Uterus (tissue), 4 donors: ENCODE measurements at places on chromosomes 2 and 18. TPM values are rescaled to one million over a fixed set of nuclear protein-coding genes. Genes with fewer than 3 reads are reported as not detected.

DNA sequence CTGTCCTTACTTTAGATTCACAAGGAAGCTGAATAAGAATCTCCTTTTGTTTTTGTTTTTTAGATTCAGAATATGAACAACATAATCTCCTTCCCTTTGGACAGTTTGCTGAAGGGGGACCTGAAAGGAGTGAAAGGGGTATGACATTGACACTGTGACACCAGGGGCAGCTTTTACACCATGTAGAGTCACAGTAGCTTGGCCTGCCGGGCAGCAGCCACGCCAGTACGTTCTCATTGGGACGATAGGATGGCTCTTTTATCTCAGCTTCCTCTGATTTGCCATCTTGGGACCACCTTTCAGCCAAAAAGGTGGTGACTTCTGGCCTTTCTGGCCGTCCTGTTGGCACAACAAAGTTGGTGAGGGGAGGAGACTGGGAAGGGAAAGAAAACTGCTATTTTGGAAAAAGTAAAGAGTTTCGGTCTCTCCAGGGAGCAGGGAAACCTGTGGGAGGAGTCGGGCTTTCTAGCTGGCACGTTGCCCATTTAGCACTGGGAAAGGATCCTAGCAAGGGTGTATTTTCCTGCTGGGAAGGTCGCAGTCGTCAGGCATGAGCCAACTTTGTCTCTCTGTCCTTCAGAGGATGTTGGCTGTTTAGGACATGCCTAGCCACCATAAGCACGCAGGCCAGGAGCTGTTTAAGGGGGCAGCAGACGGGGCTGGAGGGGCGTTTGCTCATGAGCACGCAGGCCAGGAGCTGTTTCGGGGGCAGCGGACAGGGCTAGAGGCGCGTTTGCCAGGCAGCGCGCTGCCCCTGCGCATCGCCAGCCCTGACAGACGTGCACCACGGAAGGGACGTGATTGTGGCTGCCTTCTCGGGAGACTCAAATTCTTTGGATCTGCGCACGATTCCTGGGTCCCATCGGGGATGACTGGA is 104.6 kb downstream of the ITGB1BP1 start:
- DNase-seq = peak; percentile 69

The FABP1 gene
- total RNA-seq = not detected

DNA sequence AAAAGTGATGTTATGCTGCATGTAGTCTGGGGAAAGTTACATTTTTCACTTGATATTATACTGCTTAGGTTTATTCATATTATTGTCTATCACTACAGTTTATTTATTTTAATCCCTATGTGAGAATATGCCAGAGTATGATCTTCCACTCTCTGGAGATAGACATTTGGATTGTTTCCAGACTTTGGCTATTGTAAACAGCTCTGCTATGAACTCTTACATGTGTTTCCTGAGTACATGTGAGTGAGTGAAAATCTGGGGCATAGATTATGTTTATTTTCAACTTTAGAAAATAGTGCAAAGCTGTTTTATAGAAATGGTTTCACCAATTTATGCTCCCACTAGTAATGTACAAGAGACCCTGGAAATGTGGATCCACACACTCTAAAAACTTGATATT is 49.0 kb upstream of the EPAS1 start:
- DNase-seq = no peak

- DNase-seq = no peak
These were observed 10.8 kb downstream of the SIX3 start for GRCh38 chr2:44952143-44952805.

DNA sequence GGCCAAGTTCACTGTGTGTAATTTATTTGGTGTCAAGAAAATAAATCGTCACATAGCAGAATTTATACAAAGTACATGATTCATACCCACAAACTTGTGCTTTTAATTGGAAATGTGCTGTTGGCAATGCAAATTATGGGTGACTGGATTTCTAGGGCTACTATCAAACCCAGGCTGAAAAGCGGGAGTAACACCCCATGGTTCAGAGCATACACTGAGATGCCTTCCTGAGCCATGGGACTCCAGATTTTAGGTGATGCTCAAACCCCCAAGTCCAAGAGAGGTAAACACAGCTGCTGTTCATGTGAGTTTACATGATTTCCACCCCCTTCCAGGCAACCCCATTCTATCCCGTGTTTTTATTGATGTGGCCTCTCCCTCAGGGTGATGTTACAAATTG is 565.9 kb upstream of the ID2 start:
- DNase-seq = no peak

- DNase-seq = peak; percentile 31
These were observed at the start of gene TOGARAM2 for GRCh38 chr2:28981016-28981441. Gene TOGARAM2, plus strand, starts transcription at chr2:28981298. Its CDS starts 13,537 bp downstream, at chr2:28994835.

- DNase-seq = no peak
These were observed 16.1 kb upstream of the CREB1 start for GRCh38 chr2:207513551-207514257.

DNA sequence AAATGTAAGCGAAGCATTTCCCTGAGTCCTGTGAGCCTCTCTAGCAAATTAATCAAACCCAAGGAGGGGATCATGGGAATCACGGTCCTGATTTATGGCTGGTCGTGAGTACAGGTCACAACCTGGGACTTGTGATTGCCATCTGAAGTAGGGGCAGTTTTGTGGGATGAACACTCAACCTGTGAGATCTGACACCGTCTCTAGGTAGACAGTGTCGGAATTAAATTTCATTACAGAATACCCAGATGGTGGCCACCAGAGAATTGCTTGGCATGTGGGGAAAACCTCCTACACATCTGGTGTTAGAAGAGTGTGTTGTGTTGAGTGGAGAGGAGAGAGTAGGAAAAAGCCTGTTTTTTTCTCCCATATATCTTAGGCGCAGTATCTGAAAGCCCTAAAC is 12.5 kb downstream of the CAPN14 start:
- no peak for DNase-seq

DNA sequence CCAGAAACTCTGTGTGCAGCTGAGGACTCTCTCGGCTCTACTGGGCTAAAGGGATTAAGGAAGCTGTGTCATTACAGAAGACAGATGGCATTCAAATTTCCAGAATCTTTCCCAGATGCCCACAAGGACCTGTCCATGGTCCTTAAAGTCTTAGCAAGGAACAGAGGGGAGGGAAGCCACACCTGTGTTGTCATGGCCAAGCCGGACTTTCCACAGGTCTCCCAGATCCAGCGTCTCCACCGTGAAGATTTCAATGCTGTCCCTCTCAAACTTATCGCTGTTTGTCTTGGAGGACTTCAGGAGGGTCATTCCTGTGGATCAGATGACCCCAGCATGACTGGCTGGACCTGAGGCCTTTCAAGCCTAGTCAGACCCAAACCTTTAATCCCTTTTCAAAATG is 114.5 kb downstream of the LOXHD1 start:
- DNase-seq = no peak

- DNase-seq = no peak
These were observed 260.5 kb downstream of the CELF4 start for GRCh38 chr18:37305066-37305465.

DNA sequence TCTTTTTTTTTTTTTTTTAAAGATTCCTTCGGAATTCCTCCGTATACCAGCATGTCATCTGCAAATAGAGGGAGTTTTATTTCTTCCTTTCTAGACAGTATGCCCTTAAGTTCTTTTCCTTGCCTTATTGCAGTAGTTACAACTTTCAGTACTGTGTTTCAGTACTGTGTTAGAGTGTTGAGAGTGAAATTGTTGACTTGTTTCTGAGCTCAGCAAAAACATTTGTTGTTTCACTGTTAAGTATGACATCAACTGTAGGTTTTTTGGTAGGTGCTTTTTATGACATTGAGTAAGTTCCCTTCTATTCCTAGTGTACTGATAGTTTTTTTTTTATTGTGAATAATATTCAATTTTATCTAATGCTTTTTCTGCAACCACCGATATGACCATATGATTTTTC is 43.9 kb downstream of the ACVR2A start:
- no peak for DNase-seq

DNA sequence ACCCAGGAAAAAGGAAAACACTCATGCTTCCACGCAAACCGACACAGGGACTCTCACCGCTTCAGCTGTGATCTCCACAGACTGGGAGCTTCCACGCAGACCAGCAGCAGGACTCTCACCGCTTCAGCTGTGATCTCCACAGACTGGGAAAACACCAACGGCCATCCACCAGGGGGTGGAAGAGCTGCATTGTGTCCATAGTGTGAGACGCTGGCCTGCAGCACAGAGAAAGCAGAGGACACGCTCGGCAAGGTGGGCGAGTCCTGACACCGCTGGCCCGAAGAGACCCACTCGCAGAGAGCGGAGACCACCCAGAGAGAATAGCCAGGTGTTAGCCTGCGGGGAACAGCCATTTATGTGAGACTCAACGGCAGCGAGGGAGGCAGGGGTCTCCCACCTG is 42.5 kb upstream of the NFATC1 start:
- no peak for DNase-seq

GRCh38 chr18:51537487-51537886 is 340.0 kb upstream of the MEX3C start:
- no peak for DNase-seq

DNA sequence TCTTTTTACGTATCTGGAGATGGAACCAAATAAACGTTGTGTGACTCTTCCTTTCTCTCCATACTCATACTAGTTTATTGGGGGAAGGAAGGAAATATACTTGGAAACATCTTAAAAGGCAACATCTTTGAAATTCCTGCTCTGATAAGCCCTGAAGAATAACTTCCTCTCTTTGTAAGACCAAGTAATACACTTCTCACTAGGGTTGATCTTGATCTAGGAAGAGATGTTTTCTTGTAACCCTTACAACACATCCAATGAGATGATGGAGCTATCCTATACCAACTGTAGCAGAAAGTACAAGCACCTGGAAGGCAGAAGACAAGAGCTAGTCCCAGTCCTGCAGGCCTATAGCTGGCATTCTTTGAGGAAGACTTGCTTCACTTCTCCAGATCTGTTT is 2.0 kb downstream of the ANKRD44 start:
- DNase-seq = no peak

- no peak for DNase-seq
These were observed 322.9 kb downstream of the DYSF start for GRCh38 chr2:71776227-71776626.

DNA sequence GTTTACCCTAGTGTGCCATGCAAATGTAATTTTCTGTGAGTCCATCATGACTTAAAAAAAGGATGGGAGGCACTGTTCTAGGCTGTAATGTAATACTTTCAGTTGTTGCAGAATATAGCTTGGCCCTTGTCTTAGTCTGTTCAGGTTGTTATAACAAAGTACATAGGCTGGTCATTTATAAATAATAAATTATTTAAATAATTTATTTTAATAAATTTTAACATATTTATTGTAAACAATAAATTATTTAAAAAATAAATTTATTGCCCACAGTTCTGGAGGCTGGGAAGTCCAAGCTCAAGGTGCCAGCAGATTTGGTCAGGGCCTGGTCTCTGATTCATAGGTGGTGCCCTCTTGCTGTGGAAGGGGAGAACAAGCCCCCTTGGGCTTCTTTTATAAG is 35.2 kb downstream of the RAPGEF4 start:
- no peak for DNase-seq

The POTEC gene
- not detected for total RNA-seq

The TMEM200C gene
- total RNA-seq = not detected

DNA sequence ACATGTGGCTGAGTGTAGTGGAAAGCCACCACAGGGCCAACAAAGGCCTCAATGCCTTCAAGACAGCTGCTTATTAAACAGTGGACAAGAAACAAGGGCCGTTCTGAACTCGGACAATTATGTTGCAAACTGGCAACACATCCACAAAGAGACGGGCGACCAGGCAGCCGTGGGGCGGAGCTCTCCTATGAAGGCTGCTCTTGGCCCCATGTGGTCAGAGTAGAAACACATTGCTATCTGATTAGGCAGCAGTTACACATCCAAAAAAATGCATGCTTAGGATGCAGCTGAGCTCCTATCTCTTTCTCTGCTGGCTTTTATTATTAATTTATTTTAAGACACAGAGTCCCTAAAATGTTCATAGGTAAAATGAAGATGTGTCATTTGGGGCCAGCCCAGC is 163.4 kb downstream of the TMEM163 start:
- peak; percentile 40 for DNase-seq

DNA sequence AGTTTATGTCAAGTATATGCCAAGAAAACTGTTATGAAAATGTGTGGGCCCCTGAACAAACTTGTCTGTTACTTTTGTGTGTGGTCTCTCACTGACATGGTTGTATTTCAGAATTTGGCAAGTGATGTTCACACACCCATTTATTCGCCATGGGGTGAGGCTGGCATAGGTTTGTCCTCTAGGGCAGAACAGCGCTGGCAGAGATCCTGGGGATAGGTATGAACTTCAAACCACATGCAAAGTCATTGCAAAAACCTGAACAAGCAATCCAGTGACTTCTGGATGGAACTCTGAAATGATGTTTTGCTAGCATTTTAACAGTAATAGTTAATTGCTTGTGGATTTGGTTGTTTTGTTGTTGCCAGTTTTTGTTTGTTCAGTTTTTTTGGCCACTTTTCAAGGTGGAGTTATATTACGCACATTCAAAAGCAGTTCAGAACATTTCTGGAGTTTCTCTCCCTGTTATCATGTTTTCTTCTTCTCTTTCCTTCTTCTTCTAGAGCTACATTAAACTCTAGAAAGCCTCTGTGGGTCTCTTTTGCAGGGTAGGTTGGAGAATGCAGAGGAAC is 78.5 kb downstream of the MDH1 start:
- no peak for DNase-seq

DNA sequence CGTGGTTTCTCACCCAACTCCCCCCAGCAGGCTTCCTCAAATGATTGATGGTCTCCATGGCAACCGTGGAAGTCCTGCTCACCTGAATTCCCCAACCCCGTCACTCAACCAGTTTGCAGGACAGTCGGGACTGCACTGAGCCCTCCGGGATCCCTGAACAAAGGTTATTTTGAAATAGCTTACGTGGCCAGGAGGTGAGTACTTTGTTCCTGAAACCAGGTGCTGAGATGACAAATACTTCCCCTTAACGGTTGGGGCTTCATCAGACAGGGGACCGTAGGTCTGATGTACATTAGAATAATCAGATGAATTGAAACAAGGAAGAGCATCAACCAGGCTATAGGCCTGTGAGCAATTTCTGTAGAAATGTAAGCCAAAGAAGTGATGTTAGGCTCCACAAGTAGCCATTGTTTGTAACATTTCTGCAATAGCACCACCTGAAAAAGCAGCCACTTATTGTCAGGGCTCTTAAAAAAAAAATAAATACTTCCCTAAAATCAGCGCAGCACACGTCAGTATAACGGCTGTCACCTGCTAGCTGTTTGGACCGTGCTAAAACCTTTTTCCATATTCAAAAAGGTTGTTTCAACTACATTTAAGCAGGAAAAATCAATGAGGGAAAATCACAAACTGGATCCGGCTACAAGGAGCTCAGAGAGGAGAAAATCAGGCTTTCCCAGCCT is 206.4 kb upstream of the ID2 start:
- no peak for DNase-seq

DNA sequence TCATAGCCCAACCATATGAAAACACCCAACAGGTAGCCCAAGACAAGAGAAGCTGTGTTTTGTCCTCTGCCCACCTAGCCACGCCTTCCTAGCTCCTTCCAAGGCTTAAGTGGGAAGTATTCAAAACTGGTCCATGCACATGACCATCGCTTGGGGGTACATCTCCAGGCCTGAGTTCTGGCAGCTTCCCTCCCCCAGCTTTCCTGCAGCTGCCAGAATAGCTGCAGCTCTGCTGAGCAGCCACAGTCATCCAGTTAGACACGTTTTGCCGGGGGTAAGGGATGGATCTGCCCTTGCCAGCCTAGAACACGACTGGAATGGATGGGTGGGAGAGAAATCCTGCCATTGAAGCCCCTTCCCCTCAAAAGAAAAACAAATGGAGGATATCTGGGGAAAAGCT is 166.8 kb downstream of the NRP2 start:
- no peak for DNase-seq
